ENCODE measurements at places on chromosomes 12 and 14.

DNA sequence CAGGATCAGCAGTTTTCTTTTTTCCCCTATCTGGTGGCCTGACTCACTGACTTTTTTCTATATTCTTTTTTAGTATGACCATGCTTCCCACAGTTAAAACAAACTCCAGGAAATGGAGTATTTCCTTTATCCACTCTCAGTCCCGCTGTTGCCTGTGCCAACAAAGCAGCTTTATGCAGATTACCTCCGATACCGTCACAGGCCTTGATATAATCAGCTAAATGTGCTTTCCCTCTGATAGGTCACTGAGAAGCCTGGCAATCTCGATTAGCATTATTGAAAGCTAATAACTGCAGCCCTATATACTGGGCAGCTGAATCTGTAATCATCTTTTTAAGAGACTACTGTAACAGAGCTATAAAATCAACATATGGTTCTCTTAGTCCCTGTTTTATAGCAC, 243.6 kb downstream of the KIF21A start:
- no peak for DNase-seq

- no peak for DNase-seq
Measured at GRCh38 chr14:61620130-61620946, 75.0 kb upstream of the HIF1A start.

GRCh38 chr12:89648211-89648930, 60.3 kb downstream of the ATP2B1 start:
- no peak for DNase-seq

- DNase-seq, result no peak
Measured at GRCh38 chr12:29732191-29732590, 51.6 kb downstream of the TMTC1 start.

- DNase-seq, result no peak
Measured at GRCh38 chr12:32115404-32116104, 8.9 kb downstream of the BICD1 start.

- no peak for DNase-seq
Measured at GRCh38 chr14:74526854-74527585, 33.5 kb downstream of the ISCA2 start.

- DNase-seq, result no peak
Measured at GRCh38 chr14:82398256-82398655, 864.6 kb upstream of the SEL1L start.

- no peak for DNase-seq
Measured at GRCh38 chr12:57993834-57994233, 52.5 kb downstream of the ATP23 start.
